ENCODE measurements at places on chromosomes 4 and X. TPM values are rescaled to one million over a fixed set of nuclear protein-coding genes. Genes with fewer than 3 reads are reported as not detected.

The DUX4 gene
- not detected for total RNA-seq

The EVC gene
- total RNA-seq = 10.0 TPM

GRCh38 chr4:6071959-6072720, 53.9 kb upstream of the C4orf50 start:
- DNase-seq = no peak

GRCh38 chrX:8731559-8732395, at the start of gene ANOS1:
Gene ANOS1, minus strand, starts transcription at chrX:8732137. Its CDS starts 101 bp downstream, at chrX:8732036.
- peak; percentile 65 for DNase-seq

GRCh38 chr4:139725236-139725635, 59.6 kb downstream of the MGST2 start:
- DNase-seq = no peak

All from SJSA1 (cell line).